ENCODE measurements at places on chromosomes 5 and 9. TPM values are rescaled to one million over a fixed set of nuclear protein-coding genes. Genes with fewer than 3 reads are reported as not detected.

The MARVELD2 gene
- 26.1 TPM for total RNA-seq

The TRIO gene
- total RNA-seq, result 32.7 TPM

The CENPK gene
- total RNA-seq, result 13.9 TPM

The IFNA2 gene
- not detected for total RNA-seq

The TXNDC8 gene
- total RNA-seq, result not detected

The ZNF354B gene
- 8.5 TPM for total RNA-seq

The SH3RF2 gene
- 19.2 TPM for total RNA-seq

The DDX4 gene
- not detected for total RNA-seq

The PCDHB15 gene
- 0.28 TPM for total RNA-seq

The PCDHA4 gene
- 0.42 TPM for total RNA-seq

The CCDC192 gene
- not detected for total RNA-seq

The ADAMTS2 gene
- 0.98 TPM for total RNA-seq

The PCDHA7 gene
- total RNA-seq, result not detected

The PCDHA2 gene
- total RNA-seq, result not detected

The CARTPT gene
- total RNA-seq, result not detected

The CCDC187 gene
- total RNA-seq, result under 0.01 TPM

The SLC25A48 gene
- total RNA-seq, result not detected

The DND1 gene
- 0.28 TPM for total RNA-seq

Data from airway epithelial cell (primary cell).